ENCODE measurements at places on chromosomes 4 and X.

DNA sequence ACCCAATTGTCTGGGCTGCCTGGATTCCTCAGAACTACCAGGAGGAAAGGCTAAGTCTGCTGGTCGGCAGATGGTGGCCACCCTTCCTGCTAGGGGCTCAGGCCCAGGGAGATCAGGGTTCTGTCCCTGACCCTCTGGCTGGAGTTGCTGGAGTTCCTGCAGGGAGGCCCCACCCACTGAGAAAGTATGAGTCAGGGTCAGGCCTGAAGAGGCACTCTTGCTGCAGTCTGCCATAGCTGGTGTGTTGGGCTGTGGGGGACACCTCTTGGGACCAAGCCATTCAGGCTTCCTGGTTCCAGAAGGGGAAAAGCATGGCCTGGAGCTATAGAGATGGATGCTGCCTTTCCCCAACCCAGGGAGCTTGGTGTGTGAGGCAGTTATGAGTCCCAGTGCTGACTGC is 40.4 kb upstream of the PCDH18 start:
- DNase-seq = no peak

GRCh38 chr4:184514121-184514988 is 40.0 kb upstream of the IRF2 start:
- no peak for DNase-seq

DNA sequence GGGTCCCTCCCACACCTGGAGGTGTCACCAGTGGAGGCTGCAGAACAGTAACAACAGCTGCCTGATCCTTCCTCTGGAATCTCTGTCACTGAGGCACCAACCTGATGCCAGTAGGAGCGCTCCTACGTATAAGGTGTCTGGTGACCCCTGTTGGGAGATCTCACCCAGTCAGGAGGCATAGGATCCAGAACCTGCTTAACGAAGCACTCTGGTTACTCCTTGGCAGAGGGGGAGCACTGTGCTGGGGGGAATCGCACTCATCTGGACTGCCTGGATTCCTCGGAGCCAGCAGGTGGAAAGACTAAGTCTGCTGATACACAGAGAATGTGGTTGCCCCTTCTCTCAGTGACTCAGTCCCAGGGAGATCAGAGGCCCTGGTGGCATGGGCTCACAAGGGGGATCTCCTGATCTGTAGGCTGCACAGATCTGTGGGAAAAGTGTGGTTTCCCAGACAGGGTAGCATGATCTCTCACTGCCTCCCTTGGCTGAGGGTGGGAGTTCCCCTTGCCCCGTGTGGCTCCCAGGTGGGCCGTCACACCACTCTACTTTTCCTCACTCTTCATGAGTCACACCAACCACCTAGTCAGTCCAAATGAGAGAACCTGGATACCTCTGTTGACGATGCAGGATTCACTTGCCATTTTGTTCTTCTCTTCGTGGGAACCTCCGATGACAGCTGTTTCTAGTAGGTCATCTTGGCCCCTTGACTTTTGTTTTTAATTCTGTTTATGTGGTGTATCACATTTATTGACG is 305.9 kb downstream of the IDS start:
- no peak for DNase-seq

- peak; percentile 19 for DNase-seq
Measured at GRCh38 chr4:153257151-153257620, 52.9 kb downstream of the TRIM2 start.

DNA sequence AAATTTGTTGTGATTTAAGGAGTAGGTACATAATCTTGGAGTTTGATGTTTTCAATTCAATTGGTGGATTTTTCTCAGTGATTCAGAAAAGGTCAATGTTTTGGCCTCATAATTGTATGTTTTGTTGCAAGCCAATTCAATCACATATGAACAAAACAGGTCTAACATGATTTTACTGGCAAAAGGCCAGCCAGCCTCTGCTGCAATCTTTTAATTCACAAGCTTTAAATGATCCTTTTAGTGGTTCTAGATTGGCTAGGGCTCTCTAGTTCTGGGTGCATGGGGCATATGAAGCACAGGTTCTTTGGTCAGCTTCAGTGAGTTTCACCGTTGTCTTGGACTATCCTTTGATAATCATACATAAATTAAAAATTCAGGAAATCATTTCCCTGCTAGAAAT is 19.2 kb upstream of the SLC6A14 start:
- DNase-seq = no peak

DNA sequence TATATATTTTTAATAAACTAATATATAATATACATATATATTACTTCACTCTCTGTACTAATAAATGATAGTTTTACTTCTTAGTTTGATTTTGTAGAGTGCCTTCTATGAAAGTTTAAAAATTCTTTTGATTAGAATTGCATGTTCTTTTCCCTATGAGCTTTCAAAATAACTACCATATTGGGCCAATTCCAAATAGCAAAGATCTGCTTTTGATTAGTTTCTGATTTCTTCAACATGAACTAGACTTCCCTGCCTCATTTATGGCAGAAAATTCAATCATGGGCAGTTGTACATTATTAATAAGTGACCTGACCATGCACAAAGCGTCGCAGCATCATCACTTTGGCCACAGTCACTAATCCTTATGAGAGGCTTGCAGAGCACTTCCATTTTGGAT is 48.9 kb upstream of the TEX13A start:
- DNase-seq = no peak

DNA sequence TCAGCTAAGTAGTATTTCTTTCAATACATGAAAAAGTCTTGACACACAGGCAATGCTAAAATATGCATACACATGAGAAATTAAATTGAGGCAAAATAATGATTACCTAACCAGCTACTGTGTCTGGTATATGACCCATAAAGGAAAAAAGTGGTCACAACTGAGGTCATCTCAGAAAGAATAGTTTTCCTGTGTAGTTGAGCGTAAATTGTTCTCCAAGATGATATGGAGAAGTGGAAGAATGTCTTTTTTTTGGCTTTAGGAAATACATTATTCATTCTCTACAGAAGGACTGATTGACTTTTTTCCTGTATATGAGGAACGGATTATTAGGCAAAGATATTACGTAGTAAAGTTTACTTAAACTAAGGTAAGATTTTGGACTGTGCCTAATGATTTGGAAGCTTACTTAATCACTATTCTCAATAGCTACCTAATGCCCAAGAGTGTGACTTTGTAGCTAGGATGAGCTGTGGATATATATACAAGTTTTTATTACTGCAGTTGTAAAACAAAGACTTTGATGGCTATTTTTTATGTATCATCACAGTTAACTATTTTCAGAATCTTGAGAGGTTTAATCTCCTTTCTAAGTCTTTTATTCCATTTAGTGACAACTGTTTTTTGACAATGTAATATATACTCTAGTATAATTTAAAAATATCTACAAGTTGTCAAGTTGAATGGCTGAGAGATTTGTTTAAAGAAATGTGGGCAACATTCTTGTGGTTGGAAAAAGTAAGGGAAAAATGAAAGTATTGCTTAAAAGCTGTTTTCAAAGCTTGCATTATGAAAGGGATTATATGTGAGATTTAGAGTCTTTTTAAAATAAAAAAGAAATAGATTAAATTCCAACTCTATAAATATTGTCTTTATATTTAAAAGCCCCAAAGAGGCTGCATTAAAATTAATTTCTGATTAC is 100.2 kb downstream of the PDLIM5 start:
- no peak for DNase-seq

- DNase-seq = no peak
Measured at GRCh38 chr4:131093303-131093702, 1997.4 kb downstream of the C4orf33 start.

GRCh38 chr4:56958111-56958517 is 19.3 kb downstream of the NOA1 start:
- DNase-seq = peak; percentile 17

DNA sequence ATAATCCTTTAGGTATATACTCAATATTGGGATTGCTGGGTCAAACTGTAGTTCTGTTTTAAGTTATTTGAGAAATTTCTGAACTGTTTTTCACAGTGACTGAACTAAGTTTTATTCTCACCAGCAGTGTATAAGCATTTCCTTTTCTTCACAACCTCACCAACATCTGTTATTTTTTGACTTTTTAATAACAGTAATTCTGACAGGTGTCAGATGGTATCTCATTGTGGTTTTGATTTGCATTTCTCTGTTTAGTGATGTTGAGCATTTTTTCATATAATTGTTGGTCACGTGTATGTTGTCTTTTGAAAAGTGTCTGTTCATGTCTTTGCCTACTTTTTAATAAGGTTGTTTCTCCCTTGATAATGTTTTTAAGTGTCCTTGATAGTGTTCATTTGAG is 112.6 kb downstream of the LINC00632 start:
- DNase-seq = no peak

- DNase-seq = no peak
Measured at GRCh38 chr4:175127314-175127713, 209.2 kb downstream of the ADAM29 start.

- DNase-seq = no peak
Measured at GRCh38 chr4:3340700-3341083, 47.9 kb downstream of the RGS12 start.

- no peak for DNase-seq
Measured at GRCh38 chr4:29153642-29154041, 1566.5 kb upstream of the PCDH7 start.

GRCh38 chr4:4808086-4808485 is 51.4 kb upstream of the MSX1 start:
- DNase-seq = no peak

- no peak for DNase-seq
Measured at GRCh38 chrX:115266300-115266699, 23.2 kb upstream of the LUZP4 start.

- DNase-seq = no peak
Measured at GRCh38 chrX:115894087-115894486, 276.5 kb upstream of the AGTR2 start.

GRCh38 chr4:22478426-22478825 is 37.4 kb downstream of the ADGRA3 start:
- no peak for DNase-seq

DNA sequence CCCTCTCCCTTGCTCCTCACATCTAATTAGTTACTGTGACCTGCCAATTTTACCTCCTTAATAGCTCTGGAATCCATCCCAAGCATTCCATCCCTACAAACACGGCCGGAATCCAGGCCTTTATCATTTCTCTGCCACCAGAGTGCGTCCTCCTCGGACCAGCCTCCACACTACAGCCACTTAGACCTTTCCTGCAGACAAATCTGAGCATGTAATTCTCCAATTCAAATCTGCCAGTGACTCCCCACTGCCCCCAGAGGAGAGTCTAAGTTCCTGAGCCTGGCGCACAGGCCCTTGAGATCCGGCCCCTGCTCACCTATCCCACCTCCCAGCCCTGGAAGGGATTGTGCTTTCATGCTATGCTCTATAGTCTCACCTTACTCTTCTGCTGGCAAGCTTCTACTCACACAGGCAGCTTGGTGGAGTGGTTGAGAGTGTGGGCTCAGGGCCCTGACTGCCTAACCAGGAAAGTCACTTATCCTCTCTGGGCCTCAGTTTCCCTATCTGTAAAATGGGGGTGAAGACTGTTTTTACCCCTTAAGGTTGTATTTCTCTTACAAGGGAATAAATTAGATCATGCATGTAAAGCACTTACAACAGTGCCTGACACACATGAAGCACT is 31.2 kb downstream of the PJA1 start:
- DNase-seq = no peak
